ENCODE measurements at places on chromosomes 7 and 10.
A peak's percentile ranks its signal among the peaks of the same experiment; 100 is the strongest.

- DNase-seq = no peak
These were observed 7.3 kb downstream of the SKIDA1 start for GRCh38 chr10:21518149-21518640.

GRCh38 chr10:113108194-113108835 is 158.3 kb downstream of the TCF7L2 start:
- no peak for DNase-seq

DNA sequence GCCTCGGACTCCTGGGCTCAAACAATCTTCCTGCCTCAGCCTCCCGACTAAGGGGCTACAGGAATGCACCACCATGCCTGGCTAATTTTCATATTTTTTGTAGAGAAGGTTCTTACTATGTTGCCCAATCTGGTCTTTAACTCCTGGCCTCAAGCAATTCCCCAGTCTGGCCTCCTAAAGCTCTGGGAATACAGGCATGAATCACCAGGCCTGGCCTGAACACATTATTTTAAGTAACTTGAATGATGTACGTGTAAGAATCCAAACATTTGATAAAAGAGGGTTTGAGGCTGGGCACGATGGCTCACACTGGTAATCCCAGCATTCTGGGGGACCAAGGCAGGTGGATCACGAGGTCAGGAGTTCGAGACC is 13.0 kb upstream of the BAMBI start:
- DNase-seq = no peak

GRCh38 chr7:542713-543500 is 23.3 kb upstream of the PDGFA start:
- no peak for DNase-seq

DNA sequence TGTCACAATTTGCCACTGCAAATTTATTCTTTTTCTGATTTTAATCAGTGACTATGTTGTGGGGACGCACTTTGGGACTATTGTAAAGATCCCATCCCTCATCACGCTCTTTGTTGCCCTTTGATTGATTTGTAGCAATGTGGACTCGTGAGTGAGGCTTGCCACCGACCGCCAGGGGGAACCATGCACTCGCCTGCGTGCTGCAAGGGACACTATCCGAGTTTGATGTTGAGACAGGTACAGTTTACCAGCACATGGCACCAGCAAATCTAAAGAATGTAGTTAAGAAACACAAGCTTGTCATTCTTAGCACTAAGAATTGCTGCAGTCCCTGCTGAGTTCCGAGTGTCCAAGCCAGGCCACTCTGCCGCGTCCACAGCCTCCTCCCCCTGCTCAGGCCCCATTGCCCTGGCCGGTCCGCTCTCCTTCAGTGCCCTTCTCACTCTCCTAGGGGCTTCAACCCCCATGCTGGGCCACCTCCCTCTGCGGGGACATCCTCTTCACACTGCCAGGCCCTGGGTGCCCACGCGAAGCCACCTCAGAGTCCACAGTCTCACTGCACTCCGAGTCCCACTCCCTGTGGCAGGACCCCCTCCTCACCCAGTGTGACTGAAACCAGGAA is 2.0 kb upstream of the SFTPA2 start:
- peak; percentile 38 for DNase-seq

DNA sequence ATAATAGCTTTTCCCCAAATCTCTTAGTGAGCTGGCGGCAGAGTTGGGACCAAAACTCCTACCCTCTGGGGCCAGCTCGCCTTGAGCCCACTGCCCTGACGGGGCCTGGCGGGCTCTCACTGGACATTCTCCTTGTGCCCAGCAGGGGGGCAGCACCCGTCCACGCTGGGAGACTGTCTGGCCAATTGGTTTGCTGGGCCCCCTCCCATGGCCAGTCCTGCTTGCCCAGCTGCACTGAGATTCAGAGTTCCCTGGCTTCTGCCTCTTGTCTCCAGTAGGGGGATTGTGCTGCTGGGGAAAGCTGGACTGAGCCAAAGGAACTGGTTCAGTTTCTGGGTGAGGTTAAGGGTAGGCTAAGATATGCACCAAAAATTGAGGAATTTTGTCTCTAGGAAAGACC is 59.8 kb downstream of the RAMP3 start:
- DNase-seq = no peak

DNA sequence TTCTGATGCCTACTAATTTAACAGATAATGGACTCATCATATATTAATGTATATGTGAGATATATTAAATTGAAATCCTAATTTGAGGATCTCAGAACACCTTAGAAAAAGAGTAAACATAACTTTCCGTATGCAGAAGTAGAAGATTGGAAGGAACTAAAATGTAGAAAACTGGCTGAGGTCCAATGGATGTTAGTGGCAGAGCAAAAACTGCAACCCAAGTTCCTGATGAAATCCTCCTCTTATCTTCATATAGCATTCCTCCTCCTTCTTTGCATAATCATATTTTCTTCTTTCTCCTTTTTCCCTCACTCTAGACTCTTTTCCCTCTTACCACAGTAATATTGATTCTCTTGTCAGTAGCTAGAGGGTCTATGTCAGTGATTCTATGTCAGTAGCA is 6.0 kb downstream of the INA start:
- DNase-seq = no peak

GRCh38 chr7:51158211-51158610 is 158.4 kb downstream of the COBL start:
- DNase-seq = no peak

- no peak for DNase-seq
These were observed 303.5 kb downstream of the AHR start for GRCh38 chr7:17601921-17602320.

DNA sequence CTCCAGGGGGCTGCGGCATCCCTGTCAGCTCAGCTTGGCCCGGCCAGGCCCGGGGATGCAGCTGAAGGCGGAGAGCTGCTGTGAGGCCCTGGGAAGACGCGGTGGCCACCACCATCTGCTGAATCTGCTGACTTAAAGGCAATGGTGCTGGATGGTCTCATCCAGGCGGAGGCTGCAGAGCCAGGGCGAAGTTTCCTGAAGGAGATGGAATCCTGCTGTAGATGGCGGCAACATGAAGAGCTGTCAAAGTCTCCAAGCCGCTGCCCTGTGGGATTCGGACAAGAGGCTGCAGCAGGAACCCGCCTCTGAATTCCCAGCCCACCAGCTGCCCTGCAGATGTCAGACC is 200.1 kb downstream of the PTPRN2 start:
- DNase-seq = no peak

DNA sequence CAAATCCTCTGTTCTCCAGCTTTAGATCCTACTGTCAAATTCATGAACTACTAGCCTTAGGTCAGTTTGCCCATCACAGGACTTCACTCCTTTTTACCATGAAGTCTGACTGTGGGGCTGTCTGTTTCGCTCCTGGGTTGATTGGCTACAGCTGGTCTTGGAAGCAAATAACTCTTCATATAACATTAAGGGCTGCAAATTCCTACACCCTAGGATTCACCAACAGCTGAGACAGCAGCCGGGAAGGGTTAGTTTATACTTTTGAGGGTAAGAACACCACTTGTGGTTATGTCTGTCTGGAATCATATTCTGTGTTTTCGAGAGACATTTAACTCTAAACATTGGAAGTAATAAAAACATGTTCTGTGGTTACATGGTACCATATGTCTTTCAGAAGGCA is 55.9 kb upstream of the KIAA1217 start:
- no peak for DNase-seq

GRCh38 chr10:110456523-110457091 is 41.1 kb upstream of the DUSP5 start:
- DNase-seq = no peak

- DNase-seq = no peak
These were observed 52.3 kb upstream of the MYL10 start for GRCh38 chr7:101681170-101682007.

DNA sequence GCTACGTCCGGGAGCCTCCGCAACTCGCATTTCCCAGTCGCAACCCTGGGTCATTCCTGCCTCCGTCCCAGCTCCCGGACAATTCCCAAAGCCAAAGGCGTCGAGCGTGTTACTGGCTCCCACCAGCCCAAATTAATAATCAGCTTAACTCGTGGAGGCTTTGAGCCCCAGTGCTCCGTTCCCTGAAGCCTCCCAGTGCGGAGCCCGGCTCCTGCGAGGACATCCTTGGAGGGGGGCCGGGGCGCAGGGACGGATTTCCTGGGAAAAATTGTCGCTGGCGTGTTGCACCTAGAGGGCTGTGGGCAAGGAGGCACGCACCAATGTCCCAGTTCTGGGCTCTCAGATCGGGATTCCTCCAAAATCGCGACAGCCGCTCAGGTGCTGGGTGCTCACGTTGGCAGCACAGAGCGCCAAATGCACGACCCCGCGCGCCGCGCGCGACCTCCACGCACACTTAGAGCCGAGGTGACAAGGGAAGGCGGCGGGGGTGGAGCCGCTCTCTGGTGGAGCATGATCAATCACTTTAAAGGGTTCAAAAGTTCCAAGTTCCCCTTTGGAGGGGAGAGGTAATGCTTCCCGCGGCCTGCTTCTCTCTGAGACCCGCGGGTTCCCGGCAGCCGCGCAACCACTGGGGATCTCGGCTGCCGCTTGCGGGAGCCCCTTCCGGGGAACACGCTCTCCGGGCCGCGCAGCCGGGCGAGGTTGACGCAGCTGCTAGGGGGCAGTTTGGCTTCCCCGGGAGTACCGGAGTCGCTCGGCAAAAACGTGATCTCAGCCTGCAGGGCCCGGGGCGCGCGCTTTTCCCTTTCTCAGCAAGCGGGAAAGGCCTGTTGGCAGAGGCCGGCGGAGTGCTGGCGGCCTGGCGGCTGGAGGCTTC is 25.5 kb downstream of the SKIDA1 start:
- DNase-seq = no peak

DNA sequence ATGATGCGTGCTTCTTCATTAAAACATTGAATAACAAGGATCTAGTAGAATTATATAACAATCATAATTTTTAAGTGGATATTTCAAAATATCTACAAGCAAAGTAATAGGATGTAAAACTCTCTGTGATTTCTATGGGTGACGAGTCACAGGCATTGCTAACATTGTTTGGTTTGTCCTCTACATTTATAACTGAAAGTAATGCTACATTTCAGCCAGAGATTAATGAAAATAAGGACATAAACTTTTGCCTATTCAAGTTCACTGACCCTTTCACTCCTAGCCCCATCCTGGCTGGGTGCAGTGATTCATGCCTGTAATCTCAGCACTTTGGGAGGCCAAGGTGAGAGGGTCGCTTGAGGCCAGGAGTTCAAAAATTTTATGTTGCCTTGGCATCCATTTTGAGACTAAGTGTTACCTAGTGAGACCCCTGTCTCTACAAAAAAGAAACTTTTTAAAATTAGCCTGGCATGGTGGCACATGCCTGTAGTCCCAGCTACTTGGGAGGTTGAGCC is 38.4 kb upstream of the HSPA12A start:
- DNase-seq = no peak

DNA sequence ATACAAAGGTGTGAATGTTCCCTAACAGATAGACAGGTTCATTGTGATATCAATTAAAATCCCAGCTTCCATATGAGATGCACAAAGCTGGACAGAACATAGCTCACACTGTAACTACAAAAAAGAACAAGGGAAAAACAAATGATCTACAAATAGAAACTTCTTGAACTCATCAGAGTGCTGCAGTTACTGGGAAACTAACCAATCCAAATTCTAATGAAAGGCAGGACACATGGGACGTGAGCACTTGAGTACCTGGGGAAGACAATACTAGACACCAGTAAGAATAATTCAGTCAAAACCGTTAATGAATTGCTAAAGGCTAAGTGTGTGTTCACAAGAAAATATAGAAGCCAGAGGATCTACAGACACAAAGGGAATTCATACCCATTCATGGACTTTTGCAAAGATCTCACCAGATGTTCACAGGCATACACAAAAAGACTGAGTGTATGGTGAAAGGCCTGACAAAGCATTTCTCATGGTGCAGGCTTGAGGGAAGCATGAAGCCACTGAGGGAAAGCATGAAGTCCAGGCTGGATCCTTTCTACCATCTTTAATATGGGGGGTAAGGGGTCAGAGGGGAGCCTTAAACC is 7.8 kb upstream of the GPR22 start:
- DNase-seq = no peak

DNA sequence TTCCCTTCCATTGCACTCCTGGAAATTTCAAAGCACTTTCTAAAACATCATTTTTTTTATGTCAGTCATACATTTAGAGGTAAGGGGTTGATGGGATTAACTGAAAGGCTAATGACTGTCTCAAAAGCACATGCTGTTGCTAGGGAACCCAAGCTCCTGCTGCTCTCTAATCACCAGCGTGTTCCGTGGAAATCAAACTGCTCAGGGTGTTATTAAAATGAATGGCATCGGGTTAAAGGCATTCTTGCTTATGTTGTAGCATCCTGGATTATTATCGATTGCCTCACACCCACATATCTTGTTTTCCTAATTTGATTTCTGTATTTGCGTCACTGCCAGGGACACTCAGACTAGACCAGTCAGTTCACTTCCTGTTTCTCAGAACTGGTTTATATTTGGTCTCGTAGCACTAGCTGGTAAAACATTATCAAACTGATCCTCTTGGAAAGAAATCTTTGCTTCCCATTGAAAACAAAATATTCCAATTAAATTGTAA is 216.5 kb upstream of the MKLN1 start:
- no peak for DNase-seq

- no peak for DNase-seq
These were observed 30.7 kb upstream of the HDAC9 start for GRCh38 chr7:18464830-18465229.

DNA sequence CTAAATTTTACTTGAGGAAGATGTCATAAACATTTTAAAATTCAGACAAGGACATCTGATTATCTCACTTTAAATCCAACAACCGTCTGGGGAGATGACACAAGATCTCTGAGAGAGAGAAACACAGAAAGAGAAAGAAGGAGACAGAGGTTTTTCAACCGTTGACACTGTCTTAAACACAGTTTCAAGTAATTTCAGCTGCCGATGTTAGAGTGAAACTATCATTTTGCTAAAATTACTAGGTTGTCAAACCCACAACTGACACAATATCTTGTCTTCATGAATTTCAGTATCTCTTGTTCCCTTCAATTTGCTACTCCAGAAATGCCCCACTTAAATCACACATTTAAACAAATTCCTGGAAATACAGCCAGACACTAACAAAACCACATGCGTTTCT is 174.8 kb downstream of the RAPGEF5 start:
- DNase-seq = no peak

GRCh38 chr7:116572036-116572435 is 47.2 kb downstream of the CAV1 start:
- DNase-seq = no peak

- DNase-seq = no peak
These were observed 158.7 kb upstream of the LANCL2 start for GRCh38 chr7:55206235-55207029.

GRCh38 chr7:16423761-16424160 is 2.4 kb upstream of the CRPPA start:
- no peak for DNase-seq

GRCh38 chr7:7969306-7970236 is 975 bp downstream of the GLCCI1 start:
- peak; percentile 23 for DNase-seq

DNA sequence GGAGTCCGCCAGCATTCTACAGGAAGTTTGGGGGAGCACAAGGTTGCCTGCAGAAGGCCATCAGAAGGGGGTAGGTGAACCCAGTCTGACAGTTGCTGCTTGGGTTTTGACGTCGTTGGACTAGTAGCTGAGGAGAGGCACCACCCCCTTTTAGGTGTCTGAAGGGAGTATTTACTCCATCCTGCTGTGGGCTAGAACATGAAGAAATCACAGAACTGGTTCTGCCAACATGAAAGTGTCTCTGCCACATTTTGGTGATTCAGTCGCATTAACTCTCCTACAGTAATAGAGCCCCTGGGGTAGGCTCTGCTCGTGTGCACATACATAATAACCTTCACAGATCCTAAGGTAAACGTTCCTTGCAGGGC is 834 bp upstream of the TRIL start:
- no peak for DNase-seq
